Tibial nerve (tissue), 4 donors: ENCODE measurements at places on chromosomes 2 and 18. TPM values are rescaled to one million over a fixed set of nuclear protein-coding genes. Genes with fewer than 3 reads are reported as not detected.

DNA sequence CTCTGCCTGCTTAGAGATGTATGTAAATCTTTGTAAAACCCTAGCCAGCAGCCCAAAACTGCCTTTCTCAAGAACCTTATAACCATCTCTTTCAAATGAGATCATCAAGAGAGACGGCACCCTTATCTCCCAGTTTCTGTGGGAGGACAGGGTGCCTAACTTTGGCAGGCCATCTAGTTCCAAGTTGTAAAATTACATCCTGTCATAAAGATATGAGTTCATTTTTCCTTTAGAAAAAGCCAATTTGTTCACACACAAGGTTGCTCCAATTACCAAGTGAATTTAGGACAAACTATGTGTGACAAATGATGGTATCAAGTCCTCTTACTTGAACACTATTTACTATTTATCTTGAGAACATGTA is 65.3 kb downstream of the MEMO1 start:
- H3K4me3 ChIP-seq, result no peak overlapping the region
- H3K4me1 ChIP-seq, result no peaks in the 10 kb centered on the region
- DNase-seq, result no peak
- H3K27ac ChIP-seq, result no peak overlapping the region
- H3K27me3 ChIP-seq, result no peaks in the 10 kb centered on the region

Gene SLC30A3
- total RNA-seq, result not detected

Gene HOXD1
- 0.44 TPM for total RNA-seq

DNA sequence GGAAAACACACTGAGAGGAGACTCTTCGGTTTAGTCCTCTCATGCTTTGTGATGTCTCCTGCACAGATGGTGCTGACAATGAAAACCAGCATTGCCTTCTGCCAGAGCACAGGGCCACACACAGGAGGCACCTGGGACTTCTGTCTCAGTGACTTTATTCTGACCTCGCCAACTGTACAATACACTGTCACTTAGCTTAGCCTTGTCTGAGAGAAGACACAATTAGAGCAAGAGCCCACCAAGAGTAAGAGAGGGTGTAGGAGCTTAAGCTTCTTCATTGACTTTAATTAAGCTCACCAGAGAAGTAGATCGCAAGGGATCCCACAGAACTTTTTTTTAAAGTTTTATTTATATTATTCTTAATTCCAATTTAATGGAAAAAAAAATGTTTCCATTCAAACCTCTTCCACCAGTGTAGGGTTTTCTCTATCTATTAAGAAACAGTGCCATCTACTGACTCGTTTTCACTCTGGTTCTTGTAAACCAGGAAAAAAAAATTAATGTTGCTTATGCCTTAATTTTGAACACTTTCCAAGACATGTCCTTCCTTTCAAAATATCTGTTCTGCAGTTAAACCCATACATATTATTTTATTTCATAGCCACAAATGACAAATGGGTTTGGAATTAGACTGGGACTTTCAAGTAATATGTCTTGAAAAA is 42.4 kb upstream of the DDX18 start:
- no peak overlapping the region for H3K27ac ChIP-seq
- H3K4me1 ChIP-seq, result no peaks in the 10 kb centered on the region
- no peak for DNase-seq
- no peaks in the 10 kb centered on the region for H3K27me3 ChIP-seq

DNA sequence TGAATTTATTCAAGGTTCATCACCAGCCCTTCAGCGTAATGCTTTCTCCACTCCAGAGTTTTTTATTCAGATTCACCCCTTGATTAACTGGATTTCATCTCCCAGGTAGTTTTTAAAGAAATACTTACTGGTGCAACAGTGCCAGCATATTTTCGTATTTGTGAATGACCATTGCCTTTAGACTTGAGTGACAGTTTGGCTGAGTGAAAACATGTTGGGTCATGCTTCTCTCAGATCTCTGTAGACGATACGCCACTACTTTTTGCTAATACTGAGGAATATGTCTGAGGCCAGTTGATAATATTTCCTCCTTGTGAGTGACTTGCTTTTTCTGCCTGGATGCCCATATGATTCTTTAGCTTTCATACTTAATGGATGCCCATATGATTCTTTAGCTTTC is 51.5 kb downstream of the CYP26B1 start:
- H3K4me1 ChIP-seq, result no peaks in the 10 kb centered on the region
- no peak for DNase-seq
- H3K27me3 ChIP-seq, result no peaks in the 10 kb centered on the region
- no peak overlapping the region for H3K4me3 ChIP-seq
- no peak overlapping the region for H3K27ac ChIP-seq

GRCh38 chr18:48780201-48780912 is 170.4 kb downstream of the SMAD7 start:
- H3K36me3 ChIP-seq, result peaks cover 6% of the 10 kb centered on the region
- no peak for DNase-seq
- peak overlapping the region; percentile 81 for H3K27ac ChIP-seq
- no peaks in the 10 kb centered on the region for H3K27me3 ChIP-seq
- H3K4me1 ChIP-seq, result peaks cover 34% of the 10 kb centered on the region

DNA sequence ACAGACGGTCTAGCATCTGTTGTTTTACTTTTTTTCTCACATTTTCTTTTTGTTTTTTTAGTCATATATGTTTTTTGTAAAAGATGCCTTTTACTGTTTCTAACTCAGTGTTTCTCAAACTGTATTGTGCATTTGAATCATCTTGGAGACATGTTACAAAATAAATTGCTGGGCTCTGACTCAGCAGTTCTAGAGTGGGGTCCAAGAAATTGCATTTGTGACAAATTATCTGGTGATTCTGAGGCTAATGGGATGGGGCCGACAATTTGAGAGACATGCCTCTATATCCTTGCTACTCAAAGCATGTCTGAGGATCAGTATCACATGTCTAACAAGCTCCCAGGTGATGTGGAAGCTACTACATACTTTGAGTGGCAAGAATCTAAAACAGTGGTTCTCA is 478.8 kb downstream of the PLCL1 start:
- no peaks in the 10 kb centered on the region for H3K4me1 ChIP-seq
- no peak overlapping the region for H3K4me3 ChIP-seq
- no peak for DNase-seq
- no peaks in the 10 kb centered on the region for H3K36me3 ChIP-seq

DNA sequence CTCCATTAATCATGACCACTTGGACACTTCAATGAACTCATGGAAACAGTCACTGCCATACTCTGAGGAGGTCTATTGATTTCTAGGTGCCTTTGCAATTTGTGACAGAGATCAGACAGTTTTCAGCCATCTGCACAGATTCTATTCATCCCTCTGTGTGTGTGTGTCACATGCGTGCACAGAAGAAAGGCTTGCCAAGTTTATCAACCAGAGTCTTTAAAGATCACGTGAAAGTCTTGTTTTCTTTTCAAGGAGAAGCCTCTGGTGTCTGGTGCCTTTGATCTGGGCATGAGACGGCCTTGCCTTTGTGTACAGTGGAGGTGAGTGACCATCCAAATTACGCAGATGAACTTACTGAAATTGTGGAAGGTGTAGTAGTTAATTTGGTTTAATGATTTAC is 164.2 kb downstream of the VAPA start:
- H3K27me3 ChIP-seq, result no peaks in the 10 kb centered on the region
- no peaks in the 10 kb centered on the region for H3K36me3 ChIP-seq
- H3K4me3 ChIP-seq, result no peak overlapping the region
- H3K4me1 ChIP-seq, result no peaks in the 10 kb centered on the region
- DNase-seq, result no peak

- H3K4me1 ChIP-seq, result peaks cover 7% of the 10 kb centered on the region
- H3K27me3 ChIP-seq, result no peaks in the 10 kb centered on the region
- peak overlapping the region; percentile 91 for H3K27ac ChIP-seq
These were observed 25.8 kb downstream of the CIDEA start for GRCh38 chr18:12279781-12280531.

Gene HTRA2
- total RNA-seq, result 37.8 TPM

Gene DSC2
- total RNA-seq, result 3.1 TPM

- no peak overlapping the region for H3K4me3 ChIP-seq
- no peak overlapping the region for H3K27ac ChIP-seq
- no peaks in the 10 kb centered on the region for H3K36me3 ChIP-seq
- no peak for DNase-seq
These were observed 103.1 kb downstream of the MSTN start for GRCh38 chr2:189959450-189959849.

- DNase-seq, result no peak
- no peak overlapping the region for H3K27ac ChIP-seq
- H3K27me3 ChIP-seq, result no peaks in the 10 kb centered on the region
- H3K4me3 ChIP-seq, result no peak overlapping the region
- no peaks in the 10 kb centered on the region for H3K36me3 ChIP-seq
- no peaks in the 10 kb centered on the region for H3K4me1 ChIP-seq
These were observed 74.7 kb downstream of the NDUFA10 start for GRCh38 chr2:239950144-239951128.

DNA sequence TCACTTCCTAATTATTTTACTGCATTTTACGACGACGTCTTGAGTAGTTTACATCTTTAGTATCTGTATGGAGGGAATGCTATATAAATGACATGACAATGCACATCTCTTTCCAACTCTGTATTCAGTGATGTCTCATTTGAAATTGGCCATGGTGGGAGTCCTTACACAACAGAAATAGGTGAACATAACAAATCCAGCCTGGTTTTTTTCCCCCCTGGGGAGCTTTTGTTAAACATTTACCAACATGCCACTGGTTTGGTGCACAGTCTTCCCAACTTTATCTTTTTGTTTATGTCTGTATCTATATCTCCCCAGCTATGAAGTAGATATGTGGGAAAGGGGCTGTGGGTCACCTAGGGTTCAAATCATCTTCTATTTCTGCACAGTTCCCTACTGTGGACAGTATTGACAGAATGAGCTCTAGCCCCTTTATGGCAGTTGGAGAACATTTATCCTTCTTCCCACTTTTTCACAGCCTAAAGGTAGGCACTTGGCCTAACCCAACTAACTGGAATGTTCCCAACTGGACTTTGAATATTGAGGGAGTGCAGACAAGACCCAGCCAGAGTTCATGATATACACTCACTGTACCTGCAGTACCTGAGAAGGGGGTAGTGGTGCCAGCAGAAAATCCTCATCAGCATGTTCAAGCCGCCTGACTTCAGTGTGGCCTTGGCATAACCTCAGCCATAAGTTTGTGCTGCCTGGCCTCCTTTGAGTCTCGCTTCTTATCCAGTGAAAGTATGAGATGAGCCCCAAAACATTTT is 5.7 kb upstream of the RTKN start:
- no peaks in the 10 kb centered on the region for H3K36me3 ChIP-seq
- no peak overlapping the region for H3K4me3 ChIP-seq
- no peaks in the 10 kb centered on the region for H3K4me1 ChIP-seq
